ENCODE measurements at places on chromosomes 11 and 22. TPM values are rescaled to one million over a fixed set of nuclear protein-coding genes. Genes with fewer than 3 reads are reported as not detected.
A peak's percentile ranks its signal among the peaks of the same experiment; 100 is the strongest.

DNA sequence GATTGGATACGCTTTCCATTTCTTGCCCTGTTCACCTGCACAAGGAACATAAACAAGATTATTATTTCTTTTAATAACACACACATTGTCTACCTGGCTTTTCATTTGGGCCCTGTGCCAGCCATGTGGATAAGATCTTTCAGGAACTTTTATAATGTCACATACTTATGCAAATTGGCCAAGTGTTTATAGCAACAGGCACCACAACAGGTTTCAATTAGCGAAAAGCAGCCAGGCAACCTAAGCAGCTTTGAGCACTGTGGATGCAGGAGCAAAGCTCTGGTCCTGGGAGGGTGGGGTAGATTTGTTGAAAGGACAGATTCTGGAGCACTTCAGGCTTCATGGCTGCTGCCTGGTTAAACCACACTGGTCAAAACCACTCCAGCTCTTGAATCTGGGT, 217.4 kb downstream of the BARX2 start:
- H3K27me3 ChIP-seq = no peaks in the 10 kb centered on the region
- peak; percentile 53 for DNase-seq
- peak overlapping the region; percentile 26 for H3K27ac ChIP-seq
- no peak overlapping the region for H3K4me3 ChIP-seq

DNA sequence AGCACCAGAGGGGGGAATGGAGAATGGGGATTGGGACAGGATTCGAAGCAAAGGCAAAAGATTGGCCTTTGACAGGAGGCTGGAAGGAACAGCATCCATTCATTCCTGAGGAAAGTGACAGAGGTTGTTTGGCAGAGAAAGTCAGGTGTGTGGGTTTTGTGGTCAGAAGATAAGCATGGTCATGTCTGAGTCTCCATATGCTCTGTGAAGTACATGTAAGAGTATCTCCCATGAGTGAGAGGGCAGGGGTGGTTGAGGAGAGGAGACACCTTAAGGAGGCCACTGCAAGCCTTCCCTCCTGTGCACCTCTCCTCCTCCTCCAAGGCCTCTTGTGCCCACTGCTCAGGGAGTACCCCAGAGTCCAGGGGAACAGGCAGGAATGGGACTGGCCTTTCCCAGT, 1.9 kb upstream of the NLRP10 start:
- no peaks in the 10 kb centered on the region for H3K4me1 ChIP-seq
- H3K36me3 ChIP-seq = no peaks in the 10 kb centered on the region
- peaks cover 13% of the 10 kb centered on the region for H3K27me3 ChIP-seq

GRCh38 chr22:41915035-41915785, at the start of gene SHISA8:
TSS of gene SHISA8 (minus strand) at chr22:41915074. CDS start at chr22:41914667, 407 bp downstream.
- H3K27ac ChIP-seq = no peak within 1 kb of the TSS
- peaks cover 42% of the 10 kb centered on the region for H3K4me1 ChIP-seq
- no peaks in the 10 kb centered on the region for H3K36me3 ChIP-seq
- H3K27me3 ChIP-seq = peaks cover 42% of the 10 kb centered on the region

DNA sequence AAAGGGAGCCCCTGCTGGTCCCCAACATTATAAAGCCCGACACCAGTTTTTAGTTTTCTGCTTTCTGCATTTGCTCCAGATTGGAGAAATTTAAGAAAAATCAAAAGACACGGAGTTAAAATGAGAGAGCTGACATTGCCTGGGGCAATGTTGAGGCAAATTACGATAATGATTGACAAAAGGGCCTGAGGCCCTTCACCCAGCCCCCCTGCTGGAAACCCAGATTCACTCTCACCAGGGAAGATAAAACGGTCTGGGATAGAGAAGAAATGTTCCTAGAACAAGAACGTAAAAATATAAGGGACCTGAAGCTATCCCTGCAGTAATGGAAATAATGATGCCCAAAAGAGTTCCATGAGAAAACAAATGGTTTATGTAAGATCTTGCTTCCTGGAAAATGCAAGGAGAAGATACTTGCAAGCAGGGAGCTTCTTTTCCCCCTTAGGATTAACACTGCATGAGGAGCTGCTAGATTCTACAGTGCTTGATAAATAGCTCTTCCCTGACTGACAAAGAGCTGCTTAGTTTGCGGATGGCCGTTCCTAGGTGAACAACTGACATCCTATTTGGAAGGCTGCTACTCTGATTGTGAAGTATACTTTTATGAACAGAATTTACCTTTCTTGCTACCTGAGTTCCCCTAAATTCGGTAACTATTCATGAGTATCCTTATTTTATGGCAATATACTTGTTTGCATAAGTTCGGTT, 40.6 kb upstream of the GNAZ start:
- H3K27ac ChIP-seq = no peak overlapping the region
- H3K4me3 ChIP-seq = no peak overlapping the region
- H3K4me1 ChIP-seq = no peaks in the 10 kb centered on the region
- H3K27me3 ChIP-seq = no peaks in the 10 kb centered on the region
- DNase-seq = no peak

- no peaks in the 10 kb centered on the region for H3K36me3 ChIP-seq
- no peaks in the 10 kb centered on the region for H3K4me1 ChIP-seq
- H3K4me3 ChIP-seq = no peak overlapping the region
- H3K27me3 ChIP-seq = no peaks in the 10 kb centered on the region
Observed at GRCh38 chr11:120827820-120828219, 196.1 kb upstream of the TBCEL start.

DNA sequence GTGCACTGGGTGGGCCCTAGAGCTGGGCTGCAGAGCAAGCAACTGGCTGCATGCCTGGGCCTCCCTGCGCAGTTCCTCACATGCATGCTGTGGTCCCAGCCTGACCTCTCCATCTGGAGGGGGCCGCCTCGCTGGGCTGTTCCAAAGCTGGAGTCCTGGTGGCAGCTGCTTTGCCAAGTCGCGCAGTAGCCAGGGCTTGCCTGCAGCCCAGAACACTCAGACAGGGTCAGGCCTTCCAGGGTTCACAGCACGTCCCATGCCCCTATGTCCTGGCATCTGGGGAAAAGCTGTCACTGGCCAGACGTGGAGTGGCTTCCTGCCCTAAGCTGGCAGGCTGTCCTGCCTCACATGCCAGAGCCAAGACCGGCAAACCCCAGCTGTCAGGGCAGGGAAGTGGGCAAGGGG, 16.5 kb upstream of the CDC42EP2 start:
- H3K4me1 ChIP-seq = peaks cover 5% of the 10 kb centered on the region
- no peaks in the 10 kb centered on the region for H3K27me3 ChIP-seq
- no peak for DNase-seq

- no peaks in the 10 kb centered on the region for H3K27me3 ChIP-seq
- no peaks in the 10 kb centered on the region for H3K36me3 ChIP-seq
- peak; percentile 77 for DNase-seq
Observed at GRCh38 chr11:65225279-65226102, 36.3 kb upstream of the POLA2 start.

GRCh38 chr11:63501236-63501635, 4.6 kb upstream of the LGALS12 start:
- DNase-seq = no peak
- H3K4me3 ChIP-seq = no peak overlapping the region
- no peaks in the 10 kb centered on the region for H3K27me3 ChIP-seq
- H3K36me3 ChIP-seq = no peaks in the 10 kb centered on the region
- no peak overlapping the region for H3K27ac ChIP-seq

Gene MS4A12
- not detected for total RNA-seq

Gene C11orf87
- not detected for total RNA-seq

Gene GAL3ST1
- total RNA-seq = 0.83 TPM

Gene YPEL4
- total RNA-seq = not detected

Gene SCUBE1
- 0.24 TPM for total RNA-seq

Gene PDE2A
- total RNA-seq = 0.58 TPM
